ENCODE measurements at places on chromosomes 11 and 22.

- no peak for DNase-seq
Measured at GRCh38 chr11:17015627-17016126, 1.5 kb upstream of the PLEKHA7 start.

- DNase-seq = no peak
Measured at GRCh38 chr11:1888811-1889210, 2.9 kb downstream of the PRR33 start.

GRCh38 chr11:58659404-58659803 lies 36.9 kb downstream of the CNTF start:
- no peak for DNase-seq

GRCh38 chr11:45446998-45447397 lies 160.9 kb upstream of the SYT13 start:
- DNase-seq = no peak

GRCh38 chr22:22366537-22366936 lies 122.0 kb downstream of the VPREB1 start:
- no peak for DNase-seq

DNA sequence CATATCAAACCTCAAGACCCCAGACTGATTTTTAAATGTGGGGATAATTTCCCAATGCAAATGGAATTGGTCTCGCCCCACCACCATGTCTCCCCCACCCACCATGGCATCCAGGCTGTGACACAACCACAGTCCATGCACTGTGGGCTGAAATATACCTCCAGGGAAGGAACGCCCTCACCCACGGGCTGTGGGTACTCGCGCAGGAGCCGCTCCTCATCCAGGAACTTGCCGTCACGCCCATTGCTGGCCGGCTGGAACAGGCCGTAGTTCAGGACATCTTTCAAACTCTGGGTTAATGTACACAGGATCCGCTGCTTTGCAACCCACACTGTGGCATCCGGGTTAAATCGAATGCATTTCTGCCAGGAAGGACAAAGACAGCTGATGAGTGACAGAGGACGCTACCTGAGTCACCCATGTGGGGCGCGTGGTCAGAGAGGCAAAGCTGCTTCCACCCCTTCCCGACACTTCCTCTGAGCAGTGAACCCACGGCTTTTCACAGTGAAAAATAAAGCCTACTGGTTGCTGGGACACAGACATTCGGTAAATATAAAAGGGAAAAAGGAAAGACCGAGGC lies 133.6 kb downstream of the SHANK2 start:
- no peak for DNase-seq
